ENCODE measurements at places on chromosomes 12 and 14. TPM values are rescaled to one million over a fixed set of nuclear protein-coding genes. Genes with fewer than 3 reads are reported as not detected.

GRCh38 chr12:27864521-27864920 is 84.5 kb upstream of the MANSC4 start:
- DNase-seq, result no peak

DNA sequence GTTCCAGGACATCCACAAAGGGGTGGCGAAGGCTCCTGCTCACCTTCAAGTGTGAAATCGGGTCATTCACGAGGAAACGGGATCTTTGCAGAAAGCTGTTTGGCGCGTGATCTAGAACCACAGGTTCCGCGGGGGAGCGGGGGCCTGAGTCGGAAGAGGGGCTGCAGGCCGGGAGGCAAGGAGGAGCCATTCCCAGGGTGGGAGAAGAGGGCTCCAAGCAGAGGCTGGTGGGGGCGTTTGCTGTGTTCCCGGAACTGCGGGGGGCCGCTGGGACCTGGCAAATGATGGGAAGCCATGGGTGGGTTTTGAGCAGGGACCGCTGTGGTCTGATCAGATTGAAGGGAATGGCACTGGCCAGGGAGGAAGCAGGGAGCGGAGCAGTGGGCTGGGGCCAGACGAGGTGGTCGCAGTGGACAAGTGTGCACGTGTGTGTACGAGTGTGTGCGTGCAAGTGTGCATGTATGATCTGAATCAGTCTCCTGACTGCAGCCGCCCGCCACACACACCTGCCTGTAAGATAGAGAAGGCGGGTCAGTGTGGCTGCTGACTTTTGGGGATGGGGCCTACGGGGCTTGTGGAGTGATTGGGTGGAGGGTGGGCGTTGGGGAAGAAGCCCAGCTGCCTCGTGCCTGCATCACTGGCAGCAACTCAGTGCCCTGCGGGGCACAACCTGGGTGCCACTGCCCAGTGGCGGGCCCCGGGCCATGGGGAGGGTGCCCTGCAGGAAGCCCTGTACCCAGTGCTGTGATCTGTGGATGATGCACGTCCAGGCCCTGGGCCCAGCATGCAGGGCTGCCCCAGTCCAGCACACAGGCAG is 141.9 kb downstream of the KIF26A start:
- no peak for DNase-seq

- DNase-seq, result no peak
Observed at GRCh38 chr14:101948666-101949216, 15.6 kb upstream of the DYNC1H1 start.

DNA sequence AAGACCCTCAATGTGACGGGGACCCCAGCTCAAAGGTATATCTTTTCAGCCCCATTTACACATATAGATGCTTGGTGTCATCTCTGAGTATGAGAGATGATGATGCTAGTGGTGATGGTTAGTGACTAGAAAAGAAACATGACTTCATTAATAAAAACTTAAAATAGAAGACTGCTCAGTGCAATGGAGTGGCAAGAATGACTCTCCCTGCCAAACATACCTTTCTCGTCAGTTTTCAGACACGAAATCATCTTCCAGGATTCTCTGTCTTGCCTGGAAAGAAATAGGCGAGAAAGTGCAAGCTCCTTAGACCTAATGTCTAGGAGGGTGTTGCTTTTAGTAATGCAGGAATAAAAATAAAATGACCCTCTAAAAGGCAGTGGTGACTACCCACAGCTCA is 71.7 kb downstream of the TPH2 start:
- DNase-seq, result no peak

DNA sequence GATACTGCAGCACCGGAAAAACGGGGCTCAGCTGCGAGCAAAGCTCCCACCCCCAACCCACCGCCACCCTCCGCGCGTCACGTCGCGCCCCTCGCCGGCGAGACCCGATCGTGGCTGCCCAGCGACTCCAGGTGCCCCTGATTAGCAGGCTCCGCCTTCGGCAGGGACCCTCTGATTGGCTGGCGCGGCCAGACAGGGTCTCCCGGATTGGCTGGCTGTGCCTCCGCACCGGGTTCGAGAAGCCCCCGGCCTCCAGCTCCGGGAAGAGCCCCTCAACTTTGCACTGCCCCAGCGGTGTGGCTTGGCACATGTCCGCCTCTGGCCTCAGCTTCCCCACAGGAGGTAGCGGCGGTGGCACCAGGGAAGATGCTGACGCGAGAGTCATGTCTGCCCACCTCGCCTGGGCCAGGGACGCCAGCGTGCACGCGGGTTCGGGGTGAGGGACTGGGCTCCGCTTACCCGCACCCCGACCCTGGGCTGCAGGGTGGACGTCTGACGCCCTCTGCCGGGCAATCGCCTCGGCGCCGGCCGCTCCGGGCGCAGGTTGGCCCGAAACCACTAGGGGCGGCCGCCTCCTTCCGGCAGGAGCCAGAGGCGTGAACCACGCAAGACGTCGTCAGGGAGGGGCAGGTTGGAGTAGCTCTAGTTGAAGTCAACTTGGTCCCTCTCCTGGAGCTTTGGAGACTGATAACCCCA is 498 bp upstream of the RHOF start:
- no peak for DNase-seq

DNA sequence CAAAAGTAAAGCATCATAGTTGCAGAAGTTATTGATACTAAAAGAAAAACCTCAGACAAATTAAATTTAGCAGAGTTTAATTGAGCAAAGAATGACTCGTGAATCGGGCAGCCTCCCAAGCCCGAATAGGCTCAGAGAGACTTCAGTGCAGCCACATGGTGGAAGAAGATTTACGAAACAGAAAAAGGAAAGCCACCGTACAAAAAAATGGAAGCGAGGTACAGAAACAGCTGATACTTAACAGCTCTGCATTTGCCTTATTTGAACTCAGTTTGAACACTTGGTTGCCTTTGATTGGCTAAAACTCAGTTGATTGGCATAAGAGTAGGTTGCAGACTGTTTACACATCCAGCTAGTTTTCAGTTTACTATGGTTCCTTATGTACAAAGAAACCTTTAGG is 12.9 kb downstream of the TTC9 start:
- DNase-seq, result no peak

DNA sequence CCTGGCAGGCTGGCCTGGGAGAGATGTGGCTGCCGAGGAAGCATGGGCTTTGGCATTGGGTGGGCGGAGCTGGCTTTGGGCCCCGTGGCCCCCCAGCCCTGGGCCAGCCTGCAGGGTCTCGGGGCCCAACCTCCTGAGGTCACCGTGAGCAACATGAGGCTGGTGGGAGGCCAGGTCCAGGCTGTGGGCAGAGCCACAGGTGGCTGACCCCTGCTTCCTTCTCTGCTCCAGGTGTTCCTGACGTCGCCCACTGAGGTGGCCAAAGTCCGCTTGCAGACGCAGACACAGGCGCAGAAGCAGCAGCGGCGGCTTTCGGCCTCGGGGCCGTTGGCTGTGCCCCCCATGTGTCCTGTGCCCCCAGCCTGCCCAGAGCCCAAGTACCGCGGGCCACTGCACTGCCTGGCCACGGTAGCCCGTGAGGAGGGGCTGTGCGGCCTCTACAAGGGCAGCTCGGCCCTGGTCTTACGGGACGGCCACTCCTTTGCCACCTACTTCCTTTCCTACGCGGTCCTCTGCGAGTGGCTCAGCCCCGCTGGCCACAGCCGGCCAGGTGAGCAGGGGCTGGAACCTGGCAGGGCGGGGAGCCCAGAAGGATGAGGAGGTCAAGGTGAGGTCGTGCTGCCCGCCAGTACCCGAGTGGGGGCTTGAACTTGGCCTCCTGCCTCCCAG is 5.5 kb downstream of the SLC25A47 start:
- DNase-seq, result no peak

DNA sequence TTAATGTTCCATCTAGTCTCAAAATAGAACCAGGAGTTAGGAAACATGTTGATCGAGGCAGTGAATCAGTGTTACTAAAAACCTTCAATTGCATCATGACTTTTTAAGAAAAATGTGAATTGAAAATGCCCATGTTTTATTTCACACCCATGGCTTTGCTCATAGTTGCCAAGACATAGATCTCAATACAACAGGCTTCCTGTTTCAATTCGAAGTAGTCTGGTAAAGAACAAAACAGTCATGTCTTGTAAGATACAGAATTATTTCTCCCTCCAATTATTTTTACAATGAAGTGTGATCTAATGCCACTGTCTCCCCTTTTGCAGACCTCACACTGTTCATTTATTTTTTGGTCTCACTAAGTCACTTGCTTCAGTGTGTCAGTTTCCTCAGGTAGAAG is 44.6 kb upstream of the FAR2 start:
- no peak for DNase-seq

The TMEM30B gene
- polyA plus RNA-seq, result 13.1 TPM

The SSTR1 gene
- 2.6 TPM for polyA plus RNA-seq

The SLC17A8 gene
- polyA plus RNA-seq, result 0.51 TPM
